ENCODE measurements at places on chromosomes 7 and 10. TPM values are rescaled to one million over a fixed set of nuclear protein-coding genes. Genes with fewer than 3 reads are reported as not detected.

DNA sequence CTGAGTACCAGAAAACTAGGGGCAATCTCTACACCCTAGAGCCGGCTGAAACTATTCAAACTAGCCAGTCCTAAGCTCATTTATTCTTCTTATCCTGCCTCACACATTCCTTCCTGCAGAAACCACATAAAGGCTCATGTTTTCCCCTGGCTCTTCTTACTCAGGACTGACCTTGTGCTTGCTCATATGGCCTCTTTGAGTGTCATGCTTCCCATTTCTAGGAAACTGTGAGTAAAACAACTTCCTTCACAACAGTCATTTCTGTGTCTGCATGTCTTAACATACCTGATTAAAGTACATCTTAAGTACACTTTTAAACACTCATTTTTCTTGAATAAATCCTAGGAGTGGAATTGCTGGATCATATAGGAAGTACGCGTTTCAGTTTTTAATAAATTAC lies 52.3 kb upstream of the KIAA1217 start:
- no peak for DNase-seq

The KCNH2 gene
- not detected for total RNA-seq

DNA sequence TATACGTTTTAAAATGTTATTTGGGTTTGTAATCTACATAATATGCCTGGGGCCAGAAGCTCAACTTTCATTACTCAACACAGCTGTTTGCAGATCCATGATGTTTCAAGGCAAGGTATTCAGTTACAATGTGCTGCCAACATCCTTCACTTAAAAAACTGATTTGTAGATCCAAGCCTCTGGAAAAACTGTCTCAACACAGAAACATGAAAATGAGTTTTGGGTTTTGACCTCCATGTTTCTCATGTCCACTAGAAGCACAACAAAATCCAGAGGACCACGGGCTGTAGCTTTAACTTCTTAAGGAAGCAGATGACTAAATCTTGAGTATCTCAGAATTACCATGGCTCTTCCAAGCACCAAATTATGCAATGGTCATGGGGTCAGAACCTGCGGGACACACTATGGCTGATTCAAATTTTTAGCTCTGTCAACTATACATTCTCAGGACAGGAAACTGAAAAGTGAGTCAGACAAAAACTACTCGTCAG lies 247.1 kb upstream of the GRB10 start:
- DNase-seq: no peak

The HOXA11 gene
- total RNA-seq: not detected

The TWIST1 gene
- 53.4 TPM for total RNA-seq

GRCh38 chr10:79268161-79268601 lies 79.1 kb upstream of the PPIF start:
- no peak for DNase-seq

DNA sequence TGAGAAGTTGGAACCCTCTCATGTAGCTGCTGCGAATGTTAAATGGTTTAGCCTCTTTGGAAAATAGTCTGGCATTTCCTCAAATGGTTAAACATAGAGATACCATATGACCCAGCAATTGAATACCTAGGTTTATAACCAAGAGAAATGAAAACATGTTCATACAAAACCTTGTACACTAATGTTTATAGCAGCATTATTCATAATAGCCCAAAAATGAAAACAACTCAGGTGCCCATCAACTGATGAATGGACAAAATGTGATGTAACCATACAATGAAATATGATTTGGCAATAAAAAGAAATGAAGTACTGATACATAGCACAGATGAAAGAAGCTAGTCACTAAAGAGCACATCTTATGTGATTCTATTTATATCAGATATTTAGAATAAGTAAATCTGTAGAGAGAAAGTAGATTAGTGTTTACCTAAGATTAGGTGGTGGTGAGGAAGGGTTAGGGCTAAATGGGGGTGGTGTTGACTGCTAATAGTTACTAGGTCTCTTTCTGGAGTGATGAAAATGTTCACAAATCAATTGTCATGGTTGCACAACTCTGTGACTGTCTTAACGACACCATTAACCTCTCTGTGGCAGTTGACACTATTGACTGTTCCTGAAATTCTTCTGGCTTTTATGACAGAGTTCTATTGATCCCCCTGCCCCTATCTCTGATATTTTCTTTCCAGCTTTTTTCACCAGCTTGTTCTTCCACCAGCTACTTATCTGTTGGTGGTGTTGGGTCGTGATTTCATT lies 35.2 kb downstream of the VCL start:
- no peak for DNase-seq
